ENCODE measurements at places on chromosomes 12 and 14.

DNA sequence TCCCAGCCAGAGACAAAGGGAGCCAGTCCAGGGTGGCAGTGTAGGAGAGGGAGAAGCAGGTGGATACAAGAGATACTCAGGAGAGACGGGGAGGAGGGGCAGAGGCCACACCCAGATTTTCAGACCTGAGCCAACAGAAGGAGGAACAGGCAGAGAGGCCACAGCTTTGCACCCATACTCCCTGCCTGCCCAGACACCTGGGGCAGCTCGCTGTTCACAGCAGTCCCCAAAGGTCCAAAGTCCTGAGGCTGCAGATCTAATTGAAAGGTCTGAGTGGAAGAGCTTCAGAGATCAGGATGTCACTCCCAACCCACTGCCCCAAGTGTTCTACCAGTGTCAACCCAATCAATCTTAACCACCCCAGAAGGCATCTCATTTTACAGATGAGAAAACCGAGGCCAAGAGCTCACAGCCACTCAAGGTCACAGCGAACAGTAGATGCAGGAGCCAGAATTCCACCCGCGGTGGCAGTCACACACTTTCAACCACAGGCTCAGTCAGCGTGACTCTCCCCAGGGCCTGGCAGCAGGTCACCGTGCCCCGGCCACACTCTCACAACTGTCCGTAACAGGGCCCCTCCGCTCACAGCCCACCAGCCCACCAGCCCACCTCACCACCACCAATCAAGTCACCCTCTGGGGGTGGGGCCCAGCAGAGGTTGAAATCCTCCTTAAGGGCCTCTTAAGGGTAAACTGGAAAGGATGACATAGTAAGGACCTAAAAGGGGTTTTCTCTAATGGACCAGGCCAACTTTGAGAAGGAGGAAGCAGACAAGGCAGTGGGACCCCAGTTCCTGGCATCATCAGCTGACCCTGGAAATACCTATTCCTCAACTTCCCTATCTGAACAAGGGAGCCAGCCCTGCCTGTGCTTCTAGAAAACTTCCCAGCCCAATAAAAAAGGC, 33.3 kb downstream of the ACTN1 start:
- no peak for DNase-seq

- no peak for DNase-seq
These were observed 48.9 kb downstream of the KIF26A start for GRCh38 chr14:104187121-104187889.

DNA sequence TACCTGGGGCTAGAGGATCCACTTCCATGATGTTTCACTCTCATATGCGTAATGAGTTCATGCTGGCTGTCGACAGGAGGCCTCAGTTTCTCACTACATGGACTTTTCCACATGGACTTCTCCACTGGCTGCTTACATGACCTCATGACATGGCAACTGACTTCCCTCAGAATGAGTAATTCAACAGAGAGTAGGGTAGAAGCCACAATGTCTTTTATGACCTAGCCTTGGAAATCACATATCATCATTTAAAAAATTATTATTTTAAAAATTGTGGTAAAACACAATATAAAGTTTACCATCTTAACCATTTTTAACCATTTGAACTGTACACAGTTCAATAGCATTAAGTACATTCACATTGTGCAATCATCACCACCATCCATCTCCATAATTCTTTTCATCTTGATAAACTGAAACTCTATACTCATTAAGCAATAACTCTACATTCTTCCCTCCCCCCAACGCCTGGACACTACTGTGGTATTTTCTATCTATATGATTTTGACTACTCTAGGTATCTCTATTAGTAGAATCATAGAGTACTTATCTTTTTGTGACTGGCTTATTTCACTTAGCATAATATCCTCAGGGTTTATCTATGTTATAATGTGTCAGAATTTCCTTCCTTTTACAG, 144.5 kb downstream of the TGFB3 start:
- DNase-seq: no peak

DNA sequence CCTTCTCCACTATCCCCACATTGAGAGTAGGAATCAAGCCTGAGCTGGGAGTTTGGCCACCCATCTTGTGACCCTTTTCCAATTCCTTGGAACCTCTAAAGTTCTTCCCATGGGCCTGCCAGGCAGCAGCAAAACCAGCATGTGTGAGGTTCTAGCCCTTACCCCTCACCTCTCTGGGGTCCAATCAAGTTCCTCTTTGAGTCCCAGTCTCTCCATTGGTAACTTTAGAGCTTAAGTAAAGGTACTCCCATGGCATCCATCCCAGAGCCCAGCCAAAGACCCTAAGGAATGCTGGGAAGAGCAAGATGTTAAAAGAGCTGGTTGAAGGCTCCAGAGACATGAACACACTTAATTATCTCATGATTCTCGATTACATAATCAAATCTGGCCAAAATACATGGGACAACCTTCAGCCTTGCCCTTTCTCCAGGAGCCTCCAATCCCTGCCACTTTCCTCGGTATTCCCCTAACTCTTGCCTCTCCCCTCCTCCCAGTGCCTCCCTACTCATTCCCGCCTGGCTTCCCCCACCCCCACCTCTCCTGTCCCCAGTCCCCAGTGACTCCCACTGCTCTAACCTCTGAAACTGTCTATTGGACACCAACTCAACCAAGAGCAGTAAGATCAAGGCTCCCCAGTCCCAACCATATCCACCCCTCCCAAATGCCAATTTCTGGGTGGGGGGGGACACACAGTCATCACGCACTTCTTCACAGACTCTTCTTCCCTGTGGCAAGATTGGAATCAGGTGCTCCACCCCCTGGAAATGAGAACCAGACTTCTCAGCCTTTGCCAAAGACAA, 4.8 kb upstream of the TNS2 start:
- DNase-seq: no peak

GRCh38 chr14:88866305-88866704, 41.9 kb downstream of the TTC8 start:
- no peak for DNase-seq

GRCh38 chr12:85676816-85677749, 159.1 kb downstream of the RASSF9 start:
- no peak for DNase-seq

DNA sequence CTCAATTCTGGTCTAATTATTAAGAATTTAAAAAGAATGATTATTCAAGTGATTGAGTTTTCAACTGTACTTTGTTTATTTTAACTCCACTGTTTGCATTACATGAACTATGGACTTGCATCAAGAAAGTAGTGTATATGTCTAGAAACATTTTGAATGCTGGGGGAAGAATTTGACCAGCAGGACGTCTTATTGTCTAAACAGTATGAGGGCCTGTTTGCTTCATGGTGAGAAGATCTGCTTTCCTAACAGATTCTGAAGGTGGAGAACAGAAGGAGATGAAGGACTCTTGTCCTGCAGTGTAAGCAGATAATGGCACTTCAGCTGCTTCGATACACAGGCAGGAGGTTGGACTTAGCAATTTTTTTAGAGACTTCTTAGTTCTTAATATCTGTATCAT, 176.0 kb downstream of the DACT1 start:
- DNase-seq: no peak

GRCh38 chr12:81162391-81163136, 84.7 kb downstream of the ACSS3 start:
- DNase-seq: no peak

- no peak for DNase-seq
These were observed 48.9 kb downstream of the HRK start for GRCh38 chr12:116832353-116832752.

DNA sequence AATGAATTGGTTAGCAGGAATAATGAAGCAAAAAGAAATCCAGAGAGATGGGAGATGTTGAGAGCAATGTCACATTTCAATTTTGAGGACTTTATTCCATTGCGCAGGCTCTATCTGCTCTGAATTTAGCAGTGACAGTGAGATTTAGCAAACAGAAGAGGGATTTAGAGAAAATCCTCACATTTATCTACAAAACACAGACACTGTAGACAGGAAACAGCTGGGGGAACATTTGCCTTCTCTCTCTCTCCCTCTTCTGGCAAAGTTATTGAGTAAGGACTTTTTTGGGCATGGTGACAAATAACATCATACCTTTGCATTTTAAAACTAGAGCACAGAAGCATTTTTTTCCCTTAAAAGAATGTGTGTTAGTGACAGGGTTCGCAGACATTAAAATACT, at the start of gene IGF1:
Gene IGF1 (minus strand): TSS at position 158 of the 400 bp plus-strand sequence. CDS start 182 bp downstream, outside the sequence.
- DNase-seq: no peak

- no peak for DNase-seq
These were observed 41.1 kb downstream of the PSMA6 start for GRCh38 chr14:35333264-35333730.

GRCh38 chr12:563787-564298, 99.4 kb downstream of the NINJ2 start:
- DNase-seq: no peak

DNA sequence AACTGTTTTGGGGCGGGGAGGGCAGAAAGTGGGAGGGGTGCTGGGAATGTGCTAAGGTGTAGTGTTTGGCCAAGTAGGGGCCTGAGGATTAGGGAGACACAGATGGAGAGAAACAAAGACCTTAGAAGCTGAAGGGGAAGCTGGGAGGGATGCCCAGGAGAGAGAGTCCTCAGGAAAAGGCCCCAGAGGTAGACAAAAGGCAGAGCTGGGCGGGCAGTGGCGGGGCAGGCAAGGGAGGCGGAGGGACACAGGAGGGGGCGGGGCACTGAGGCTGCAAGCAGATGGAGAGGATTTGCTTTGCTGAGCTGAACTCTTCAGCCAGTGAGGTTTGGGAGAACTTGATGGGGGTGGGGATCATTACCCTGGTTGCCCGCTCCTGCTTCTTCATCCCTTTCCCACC, 2.8 kb downstream of the PTMS start:
- DNase-seq: no peak

DNA sequence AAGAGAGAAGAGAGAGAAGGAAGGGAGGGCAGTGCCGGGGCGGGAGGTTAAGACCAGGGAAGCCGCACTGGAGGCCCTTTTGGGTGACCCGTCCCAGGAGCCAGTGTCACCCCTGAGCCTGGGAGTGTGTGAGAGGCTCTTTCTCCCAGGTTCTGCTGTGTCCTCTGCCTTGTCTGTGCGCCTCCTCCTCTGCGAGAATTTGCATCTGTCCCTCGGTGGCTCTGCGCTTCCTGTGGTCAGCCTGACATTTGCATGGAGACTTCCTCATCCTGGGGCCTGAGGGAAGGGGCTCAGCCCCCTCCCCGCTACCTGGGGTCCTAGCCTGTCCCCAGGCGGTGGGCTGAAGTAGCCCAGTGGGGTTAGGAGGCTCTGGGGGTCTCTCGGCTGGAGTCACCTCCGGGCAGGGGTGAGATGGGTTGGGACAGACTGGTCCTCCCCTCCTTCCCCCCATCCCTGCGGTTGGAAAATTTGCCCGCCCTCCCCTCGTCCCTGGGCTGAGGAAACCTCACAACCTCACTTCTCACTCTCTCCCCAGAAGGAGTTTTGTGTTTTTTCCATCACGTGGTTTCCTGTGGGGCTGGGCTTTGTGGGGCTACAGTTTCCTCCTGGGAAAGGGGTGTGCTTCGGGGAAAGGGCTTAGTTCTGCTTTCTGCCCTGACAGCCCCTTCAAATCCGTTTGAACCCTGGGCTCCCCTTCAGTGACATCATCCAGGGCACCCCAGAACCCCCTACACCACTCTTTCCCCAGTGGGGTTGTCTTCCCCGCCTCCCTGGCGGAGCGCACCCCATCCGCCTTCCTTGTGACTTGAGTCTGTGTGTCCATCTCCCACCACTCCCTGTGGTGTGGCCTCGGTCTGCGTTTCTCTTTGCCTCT, 2.5 kb downstream of the PTPN6 start:
- no peak for DNase-seq

- DNase-seq: no peak
These were observed 14.8 kb upstream of the PPP1R1A start for GRCh38 chr12:54603173-54603814.

GRCh38 chr12:48182631-48183030, 813 bp upstream of the CCDC184 start:
- no peak for DNase-seq

- DNase-seq: no peak
These were observed 2.4 kb upstream of the PIK3C2G start for GRCh38 chr12:18258929-18259328.

DNA sequence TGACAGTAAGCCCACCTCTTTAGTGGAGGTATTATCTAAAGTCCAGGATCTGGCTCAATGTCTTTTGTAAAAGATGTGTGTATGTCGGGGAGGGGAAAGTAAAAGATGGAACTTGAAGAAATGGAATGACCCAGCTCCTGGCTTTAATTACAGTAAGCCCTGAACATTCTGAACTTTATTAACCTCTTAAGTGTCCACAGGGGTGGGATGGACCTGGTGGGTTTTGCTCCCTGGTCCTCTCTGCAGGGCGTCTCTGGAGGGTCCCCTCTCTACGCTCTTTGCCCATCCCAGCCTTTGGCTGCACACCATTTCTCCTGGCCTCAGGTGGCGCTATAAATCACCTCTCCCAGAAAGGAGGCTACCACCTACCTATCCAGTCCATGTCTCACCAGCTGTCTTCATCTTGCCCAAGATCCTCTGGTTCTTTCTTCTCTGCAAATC, 3.7 kb upstream of the CISTR start:
- no peak for DNase-seq

- DNase-seq: no peak
These were observed 75.4 kb downstream of the ATXN2 start for GRCh38 chr12:111523587-111524167.

DNA sequence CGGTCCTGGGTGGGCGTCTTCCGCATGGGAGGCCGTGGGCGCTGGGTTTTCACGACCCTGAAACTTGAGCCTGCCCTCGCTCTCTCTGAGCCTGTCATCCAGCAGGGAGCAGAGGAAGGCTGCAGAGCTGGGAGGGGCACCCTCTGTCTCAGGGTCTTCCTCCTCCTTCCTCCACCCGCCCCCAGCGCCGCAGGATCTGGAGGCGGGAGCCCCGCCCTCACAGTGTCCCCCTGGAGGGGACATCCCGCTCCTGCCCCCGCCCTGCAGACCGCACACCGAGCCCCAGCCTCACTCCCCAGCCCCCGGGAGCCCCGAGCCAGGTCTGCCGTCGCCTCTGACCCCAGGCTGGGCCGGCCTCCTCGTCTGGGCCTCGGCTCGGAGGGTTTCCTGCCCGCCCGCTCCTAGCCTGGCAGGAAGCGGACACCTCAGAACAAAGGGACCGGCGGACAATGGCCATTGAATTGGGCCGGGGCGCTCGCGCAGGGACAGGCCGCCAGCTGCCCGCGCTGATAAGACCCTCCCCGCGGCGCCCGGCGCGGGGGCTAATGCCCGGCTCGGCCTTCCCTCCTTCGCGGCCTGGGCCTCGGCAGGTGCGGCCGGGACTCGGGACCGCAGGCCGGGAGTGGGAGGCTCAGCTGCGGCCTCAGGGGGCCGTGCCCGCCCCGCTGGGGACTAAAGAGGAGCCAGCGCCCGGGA, 15.3 kb upstream of the NUDT14 start:
- no peak for DNase-seq

DNA sequence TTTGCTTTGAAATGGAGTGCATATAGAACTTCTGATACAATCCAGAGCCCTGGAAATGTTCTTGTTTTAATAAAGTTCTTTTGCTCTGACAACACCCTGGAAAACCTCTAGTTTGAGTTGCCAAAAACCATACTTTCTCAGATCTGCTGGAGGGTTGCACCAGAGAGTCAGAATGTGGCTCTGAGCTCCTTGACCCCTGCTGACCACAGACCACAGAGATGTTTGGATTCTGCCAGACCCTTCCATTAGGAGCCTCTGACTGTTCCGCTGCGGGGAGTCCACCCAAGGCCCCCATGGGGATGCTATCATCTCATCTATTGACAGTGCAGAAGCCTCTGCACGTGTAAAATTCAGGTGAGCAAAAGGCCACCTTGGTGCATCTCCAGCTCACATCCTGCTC, 332.6 kb downstream of the GLT1D1 start:
- peak; percentile 16 for DNase-seq

- no peak for DNase-seq
These were observed 80.5 kb upstream of the TMCC3 start for GRCh38 chr12:94730847-94731246.
